ENCODE measurements at places on chromosomes 16 and 17.

GRCh38 chr16:9154567-9155410 lies 63.3 kb downstream of the HAPSTR1 start:
- DNase-seq = no peak

- DNase-seq = peak; percentile 90
Measured at GRCh38 chr17:17108451-17109049, 66.3 kb downstream of the MPRIP start.

DNA sequence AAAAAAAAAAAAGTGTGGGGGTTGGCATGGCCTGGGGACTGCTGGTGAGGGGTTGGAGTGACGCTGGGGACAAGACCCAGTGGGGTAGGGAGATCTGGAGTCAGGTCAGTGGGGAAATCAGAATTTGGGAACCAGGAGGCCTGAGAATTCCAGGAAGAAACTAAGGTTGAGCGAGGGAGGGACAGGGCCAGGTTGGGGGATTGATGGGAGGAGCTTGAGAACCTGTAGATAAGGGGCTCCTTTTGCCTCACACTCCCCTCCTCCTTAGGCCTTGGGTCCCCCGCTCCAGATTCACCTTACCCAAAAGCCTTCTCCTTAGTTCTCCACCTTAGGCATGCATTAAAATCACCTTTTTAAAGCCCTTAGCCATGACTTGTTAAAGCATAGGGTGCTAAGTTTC lies 8.3 kb upstream of the PYDC1 start:
- no peak for DNase-seq

DNA sequence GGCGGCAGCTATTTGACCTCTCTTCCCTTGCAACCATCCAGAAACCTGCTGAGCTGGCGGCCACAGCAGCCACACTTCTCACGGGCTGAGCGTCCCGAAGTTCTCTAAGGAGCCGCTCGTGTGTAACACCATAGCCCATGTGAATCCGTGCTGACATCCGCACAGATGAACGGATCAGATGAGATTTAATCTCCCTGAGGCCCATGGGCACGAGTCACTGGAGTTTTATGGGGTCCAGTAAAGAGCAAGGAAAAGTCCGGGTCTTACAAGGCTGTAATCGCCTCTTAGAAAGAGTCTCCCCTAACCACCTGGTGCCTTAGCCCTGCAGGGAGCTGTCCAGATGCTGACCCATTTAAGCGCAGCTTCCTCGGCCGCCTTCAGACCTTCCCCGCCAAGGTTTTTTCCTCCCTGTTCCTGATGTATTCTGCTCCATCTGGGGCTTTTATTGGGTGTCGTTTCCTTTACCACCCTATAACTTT lies 5.5 kb upstream of the CACNG5 start:
- no peak for DNase-seq

GRCh38 chr17:38602453-38602852 lies 3.3 kb downstream of the SRCIN1 start:
- DNase-seq = no peak

- DNase-seq = peak; percentile 68
Measured at GRCh38 chr16:30724641-30725417, 23.4 kb upstream of the PHKG2 start.

Data from pons (tissue), 1 donor.